ENCODE measurements at places on chromosomes 6 and 20. TPM values are rescaled to one million over a fixed set of nuclear protein-coding genes. Genes with fewer than 3 reads are reported as not detected.

RHAG gene
- total RNA-seq = 0.07 TPM

SLC17A3 gene
- not detected for total RNA-seq

C20orf202 gene
- 0.26 TPM for total RNA-seq

BRPF3 gene
- 15.6 TPM for total RNA-seq

Data from H7 (cell line).